Activated naive CD4-positive, alpha-beta T cell (primary cell): ENCODE measurements at places on chromosomes 5 and 9.

DNA sequence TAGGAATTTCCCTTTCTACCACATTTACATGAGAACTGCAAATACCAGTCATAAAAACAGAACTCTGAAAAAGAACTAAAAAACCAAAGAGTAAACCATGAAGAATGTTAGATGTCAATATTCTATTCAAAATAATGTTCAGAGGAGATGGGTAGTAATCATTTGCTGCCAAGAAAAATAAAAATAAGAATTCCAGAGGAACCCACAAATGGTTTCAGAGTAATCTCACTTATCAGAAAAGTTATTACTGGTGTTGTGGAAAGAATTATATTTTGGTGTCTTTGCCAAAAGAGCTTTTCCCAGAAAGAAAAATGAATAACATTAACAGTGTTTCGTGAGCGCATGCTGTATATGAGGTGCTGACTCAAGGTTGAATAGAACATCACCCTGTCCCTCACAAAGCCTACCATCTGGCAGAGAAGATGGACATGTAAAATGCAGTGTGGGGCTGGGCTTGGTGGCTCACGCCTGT, 35.6 kb downstream of the GPR21 start:
- no peak for DNase-seq

- DNase-seq = no peak
Observed at GRCh38 chr9:89609426-89610006, 4.7 kb downstream of the GADD45G start.

- no peak for DNase-seq
Observed at GRCh38 chr9:16030528-16031185, 477.8 kb downstream of the CCDC171 start.

GRCh38 chr9:134469041-134469875, 143.0 kb downstream of the RXRA start:
- DNase-seq = no peak

GRCh38 chr5:59553992-59554391, 339.5 kb downstream of the PDE4D start:
- no peak for DNase-seq

GRCh38 chr5:58265246-58265930, 194.5 kb downstream of the PLK2 start:
- no peak for DNase-seq

DNA sequence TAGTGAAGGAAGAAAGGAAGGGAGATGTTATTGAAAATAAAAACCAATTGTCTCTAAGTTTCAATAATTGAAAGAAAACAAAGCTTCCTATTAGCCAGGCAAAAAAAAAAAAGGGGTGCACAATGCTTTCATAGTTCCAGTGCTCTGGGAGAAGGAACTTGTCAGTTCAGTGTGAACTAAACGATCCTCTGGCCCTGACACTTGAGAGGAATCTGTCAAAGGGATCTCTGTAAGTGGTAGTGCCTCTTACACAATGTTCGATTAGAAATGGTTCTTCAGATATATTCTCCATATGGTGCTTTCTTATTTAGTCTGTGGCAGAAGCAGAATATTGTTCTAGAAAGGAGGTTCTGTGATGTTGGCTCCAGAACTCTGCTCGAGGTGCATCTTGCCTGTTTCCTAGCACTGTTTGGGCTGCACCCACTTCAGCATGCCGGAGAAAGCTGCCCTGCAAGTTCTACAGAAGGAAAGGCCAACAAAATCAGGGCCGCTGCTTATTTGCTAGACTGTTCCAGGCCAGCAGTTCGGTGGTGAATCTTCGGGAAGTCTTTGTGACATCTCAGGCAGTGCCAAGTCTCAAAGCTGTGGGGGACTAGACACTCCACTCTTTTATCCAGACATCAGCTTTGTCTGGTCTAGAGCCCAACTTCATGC, 90.9 kb downstream of the PIK3R1 start:
- no peak for DNase-seq
